Hair follicle dermal papilla cell (primary cell): ENCODE measurements at places on chromosomes 3 and 15. TPM values are rescaled to one million over a fixed set of nuclear protein-coding genes. Genes with fewer than 3 reads are reported as not detected.

RARRES1 gene
- total RNA-seq: 0.61 and 0.65 TPM in 2 replicates

PLA2G4D gene
- total RNA-seq: not detected in 2 replicates

BFSP2 gene
- not detected in 2 replicates for total RNA-seq

FGF7 gene
- total RNA-seq: 157 and 195 TPM in 2 replicates

GRK7 gene
- total RNA-seq: 0.12 TPM in 1 of 2 replicates, not detected in the other

C3orf20 gene
- total RNA-seq: under 0.01 TPM in 1 of 2 replicates, not detected in the other

SLITRK3 gene
- total RNA-seq: not detected in 2 replicates

LARP6 gene
- total RNA-seq: 56.6 and 63.4 TPM in 2 replicates

CTXND1 gene
- total RNA-seq: not detected in 2 replicates

LRRIQ4 gene
- total RNA-seq: 0.16 and 0.36 TPM in 2 replicates

GOLGA8T gene
- total RNA-seq: 0.16 TPM in 1 of 2 replicates, not detected in the other

MAP4 gene
- total RNA-seq: 213 and 224 TPM in 2 replicates

BCL2A1 gene
- not detected in 2 replicates for total RNA-seq

IL17RC gene
- 63.6 and 69.1 TPM in 2 replicates for total RNA-seq

CAPN3 gene
- total RNA-seq: 1.2 and 1.9 TPM in 2 replicates

CKMT1A gene
- total RNA-seq: not detected in 2 replicates

ZNF80 gene
- total RNA-seq: not detected in 2 replicates

C3orf70 gene
- 0.61 and 1.3 TPM in 2 replicates for total RNA-seq

TMIE gene
- 0.32 and 0.36 TPM in 2 replicates for total RNA-seq

CTXN2 gene
- total RNA-seq: not detected in 2 replicates

NPAP1 gene
- total RNA-seq: not detected in 2 replicates

CHRM5 gene
- total RNA-seq: under 0.01 TPM in 1 of 2 replicates, not detected in the other

P2RY14 gene
- total RNA-seq: 0.16 TPM in 1 of 2 replicates, not detected in the other

SH3GL3 gene
- 0.24 TPM in 1 of 2 replicates, not detected in the other for total RNA-seq

IGSF11 gene
- not detected in 2 replicates for total RNA-seq

PLCH1 gene
- total RNA-seq: 0.32 TPM in 1 of 2 replicates, not detected in the other
